Kidney (tissue), 22 donors: ENCODE measurements at places on chromosomes 11 and 22. TPM values are rescaled to one million over a fixed set of nuclear protein-coding genes. Genes with fewer than 3 reads are reported as not detected.
A peak's percentile ranks its signal among the peaks of the same experiment; 100 is the strongest.

- no peak for DNase-seq
These were observed 4.8 kb upstream of the SUN2 start for GRCh38 chr22:38760477-38761201.

DNA sequence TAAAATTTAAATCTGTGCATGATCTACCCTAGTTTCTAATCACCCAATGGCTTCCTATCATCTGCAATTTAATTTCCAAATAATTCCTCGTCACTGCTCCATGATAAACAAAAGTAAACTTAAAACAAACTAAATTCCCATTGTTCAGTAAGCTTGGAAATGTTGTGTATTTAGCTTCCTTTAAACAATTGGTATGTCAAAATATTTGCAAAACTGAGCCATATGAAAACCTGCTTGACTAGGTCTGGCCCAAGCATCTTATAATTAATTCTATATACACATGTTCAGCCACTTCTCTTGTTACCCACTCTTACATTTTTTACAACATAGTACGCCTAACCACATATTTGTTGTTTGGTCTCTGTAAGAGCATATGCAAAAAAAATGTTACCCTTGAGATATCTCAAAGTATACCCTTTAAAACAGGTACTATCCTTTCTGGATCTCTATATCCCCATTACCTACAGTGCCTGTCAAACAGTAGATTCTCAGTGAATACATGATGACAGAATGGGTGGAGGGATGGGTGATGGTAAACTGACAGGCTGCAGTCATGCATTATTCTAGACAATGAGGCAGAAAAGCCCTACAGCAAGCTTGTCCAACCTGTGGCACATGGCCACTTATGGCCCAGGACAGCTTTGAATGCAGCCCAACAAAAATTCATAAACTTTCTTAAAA, 1277.9 kb upstream of the TENM4 start:
- no peak for DNase-seq

GRCh38 chr11:66289548-66290329, 796 bp upstream of the YIF1A start:
- peak; percentile 92 for DNase-seq

- DNase-seq, result no peak
These were observed 22.7 kb downstream of the KCNQ1OT1 start for GRCh38 chr11:2677127-2677526.

DNA sequence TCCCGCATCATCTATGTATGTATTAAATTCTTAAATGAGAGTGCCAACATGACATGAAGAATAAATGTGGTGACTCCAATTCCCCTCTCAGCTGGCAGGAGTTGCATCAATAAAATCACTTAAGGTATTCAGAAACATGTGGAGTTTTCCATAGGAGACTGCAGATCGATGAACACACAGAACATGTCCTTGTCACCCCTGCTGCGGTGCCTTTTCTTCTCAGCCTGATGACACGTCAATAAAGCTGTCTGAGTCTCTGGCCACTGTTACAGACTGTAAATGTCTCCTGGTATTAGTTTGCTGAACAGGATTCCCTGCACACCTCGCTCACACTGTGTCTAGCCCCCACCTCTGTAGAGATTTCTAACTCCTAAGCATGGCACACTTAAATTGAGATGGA, 460.5 kb downstream of the LRRC4C start:
- no peak for DNase-seq

- DNase-seq, result peak; percentile 17
These were observed 52.3 kb downstream of the SLC36A4 start for GRCh38 chr11:93145390-93145915.

GRCh38 chr11:112966561-112966960, 5.3 kb downstream of the NCAM1 start:
- no peak for DNase-seq

DNA sequence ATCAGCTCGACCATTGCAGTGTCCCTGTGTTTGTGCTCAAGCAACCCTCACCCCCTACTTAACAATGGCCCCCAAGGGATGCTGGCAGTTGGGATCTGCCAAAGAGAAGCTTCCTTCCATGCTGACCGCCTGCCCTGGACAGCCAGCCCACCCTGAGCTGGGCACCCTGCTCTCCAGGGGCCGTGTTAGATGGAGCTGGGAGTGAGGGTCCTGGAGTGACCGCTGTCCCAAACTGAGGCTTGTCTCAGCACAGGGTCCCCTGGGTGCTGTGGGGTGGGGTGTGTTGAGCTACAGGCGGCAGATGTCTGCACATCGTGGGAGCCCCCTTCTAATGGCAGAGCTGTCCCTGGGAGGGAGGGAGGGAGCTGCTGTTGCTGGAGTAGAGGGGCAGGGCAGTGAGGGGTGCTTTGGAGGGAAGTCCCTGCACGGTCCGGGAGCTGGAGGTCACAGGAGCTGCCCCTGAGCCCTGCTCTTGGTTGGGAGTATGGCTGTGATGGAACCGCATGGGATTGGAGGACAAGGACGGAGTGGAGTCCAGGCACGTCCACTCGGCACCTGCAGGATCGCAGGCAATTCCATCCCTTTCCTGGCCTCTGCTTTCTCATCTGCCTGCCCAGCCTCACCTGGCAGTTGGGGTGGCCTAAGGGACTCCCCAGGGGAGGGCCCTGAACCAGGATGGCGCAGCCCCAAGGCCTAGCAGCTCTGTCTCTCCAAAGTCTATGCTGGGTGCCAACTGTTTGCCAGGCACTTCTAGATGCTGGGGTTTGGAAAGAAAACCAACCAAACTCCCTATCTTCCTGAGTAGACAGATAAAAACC, 126.3 kb downstream of the ARHGAP8 start:
- no peak for DNase-seq

DNA sequence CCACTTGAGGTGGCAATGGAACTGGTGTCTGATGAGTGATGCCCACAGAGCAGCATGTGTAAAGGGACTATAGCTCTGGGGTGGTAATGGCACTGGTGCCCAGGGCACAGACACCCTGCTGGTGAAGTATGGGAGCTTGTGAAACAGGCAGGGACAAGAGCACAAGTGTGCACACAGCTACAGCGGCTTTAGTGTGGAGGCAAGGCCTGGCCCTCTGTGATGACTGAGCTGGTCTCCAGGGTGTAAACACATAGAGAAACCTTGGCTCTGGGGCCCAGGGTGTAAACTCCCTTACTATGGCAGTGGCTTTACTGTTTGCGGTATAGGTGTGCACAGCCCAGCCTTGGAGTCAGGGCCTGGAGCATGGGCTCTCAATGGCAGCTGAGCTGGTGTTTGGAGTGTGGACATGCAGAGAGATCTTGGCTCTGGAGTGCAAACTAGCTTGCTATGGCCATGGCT, 46.3 kb downstream of the BIRC2 start:
- no peak for DNase-seq

DNA sequence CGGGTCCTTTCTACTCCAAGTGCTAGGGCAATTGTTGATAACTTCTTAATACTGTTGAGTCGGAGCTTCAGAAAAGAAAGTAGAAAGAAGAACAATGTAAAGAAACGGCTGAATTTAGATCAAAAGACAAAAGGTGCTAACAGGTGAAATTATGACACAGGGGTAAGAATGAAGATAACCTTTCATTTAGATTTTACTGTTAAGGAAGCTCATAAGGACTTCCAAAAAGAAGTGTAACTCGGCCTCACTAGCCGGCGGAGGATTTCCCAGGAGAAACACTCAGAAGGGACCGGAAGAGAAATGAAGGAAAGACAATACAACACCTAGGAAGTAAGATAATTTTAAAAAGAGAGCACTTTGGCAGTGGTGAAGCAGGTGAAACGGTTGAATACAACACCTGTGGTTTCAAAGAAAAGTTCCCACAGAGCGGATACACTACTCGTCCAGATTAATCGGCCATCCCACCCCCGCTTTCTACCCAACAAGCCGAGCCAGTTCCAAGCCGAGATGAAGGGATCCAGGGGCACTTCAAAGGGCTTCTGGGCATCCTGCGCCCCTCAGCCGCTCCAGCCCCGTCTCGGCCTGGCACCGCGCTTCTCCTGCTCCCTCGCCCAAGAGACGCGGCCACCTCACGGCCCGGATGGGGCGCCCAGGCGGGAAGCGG, 737 bp downstream of the PPP2R1B start:
- no peak for DNase-seq

GRCh38 chr22:37021710-37022482, 2.4 kb downstream of the MPST start:
- DNase-seq, result peak; percentile 59

DNA sequence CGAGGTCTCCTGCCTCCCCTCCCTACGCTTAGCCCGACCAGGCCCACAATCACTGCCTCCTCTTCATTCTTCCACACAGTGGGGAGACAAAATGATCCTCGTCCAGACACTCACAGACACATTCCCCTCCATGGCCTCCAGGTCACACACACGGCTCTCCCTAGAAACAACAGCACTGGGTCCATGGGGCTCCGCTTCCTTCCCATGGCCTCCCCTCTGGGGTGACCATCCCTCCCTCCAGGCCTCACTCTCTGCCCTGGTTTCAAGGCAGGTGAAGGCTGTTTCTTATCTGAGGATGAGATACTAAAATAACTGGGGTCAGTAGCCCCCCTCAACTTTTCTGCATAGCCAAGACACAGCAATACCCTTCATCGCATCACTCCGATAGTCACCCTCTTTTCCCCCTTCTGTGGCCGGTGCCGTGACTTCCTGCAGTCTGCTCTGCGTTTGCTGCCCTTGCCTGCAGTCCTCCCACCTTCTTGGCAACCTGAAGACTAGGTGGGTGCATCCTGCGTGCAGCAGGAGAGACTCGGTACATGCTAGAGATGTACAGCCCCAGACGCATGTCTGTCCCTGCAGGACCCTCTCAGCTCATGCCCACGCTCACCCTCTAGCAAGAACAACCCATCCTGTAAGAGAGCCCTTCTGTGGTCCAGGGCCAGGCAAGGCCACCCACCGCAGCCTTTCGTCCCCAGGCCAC, 55.8 kb downstream of the CD6 start:
- no peak for DNase-seq

GRCh38 chr11:113240790-113241635, 73.4 kb upstream of the TTC12 start:
- DNase-seq, result no peak

PATE4 gene
- polyA plus RNA-seq, result not detected

PIH1D2 gene
- 6.6 TPM for polyA plus RNA-seq

MTNR1B gene
- not detected for polyA plus RNA-seq
